Activated CD8-positive, alpha-beta memory T cell treated with anti-CD3 and anti-CD28 coated beads for 4 hours (primary cell): ENCODE measurements at places on chromosomes 12 and 14.

DNA sequence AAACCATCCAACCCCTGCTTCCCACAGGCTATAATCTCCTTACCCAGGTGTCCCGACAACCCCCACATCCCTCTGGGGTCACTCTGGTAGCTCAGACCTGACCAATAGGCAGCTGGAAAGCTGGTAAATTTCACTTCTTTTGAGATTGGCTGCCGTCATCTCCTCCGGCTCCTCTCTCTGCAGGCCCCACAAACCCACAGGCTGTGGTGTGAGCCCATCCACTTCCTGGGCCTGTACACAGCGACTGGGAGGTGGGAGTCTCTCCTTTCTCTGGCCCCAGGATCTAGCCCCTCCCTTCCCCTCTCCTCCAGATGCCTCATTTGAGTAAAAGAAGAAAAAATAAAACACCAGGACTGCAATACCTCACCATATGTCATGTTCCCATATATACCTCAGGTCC lies 709 bp downstream of the INHBC start:
- no peak for DNase-seq

DNA sequence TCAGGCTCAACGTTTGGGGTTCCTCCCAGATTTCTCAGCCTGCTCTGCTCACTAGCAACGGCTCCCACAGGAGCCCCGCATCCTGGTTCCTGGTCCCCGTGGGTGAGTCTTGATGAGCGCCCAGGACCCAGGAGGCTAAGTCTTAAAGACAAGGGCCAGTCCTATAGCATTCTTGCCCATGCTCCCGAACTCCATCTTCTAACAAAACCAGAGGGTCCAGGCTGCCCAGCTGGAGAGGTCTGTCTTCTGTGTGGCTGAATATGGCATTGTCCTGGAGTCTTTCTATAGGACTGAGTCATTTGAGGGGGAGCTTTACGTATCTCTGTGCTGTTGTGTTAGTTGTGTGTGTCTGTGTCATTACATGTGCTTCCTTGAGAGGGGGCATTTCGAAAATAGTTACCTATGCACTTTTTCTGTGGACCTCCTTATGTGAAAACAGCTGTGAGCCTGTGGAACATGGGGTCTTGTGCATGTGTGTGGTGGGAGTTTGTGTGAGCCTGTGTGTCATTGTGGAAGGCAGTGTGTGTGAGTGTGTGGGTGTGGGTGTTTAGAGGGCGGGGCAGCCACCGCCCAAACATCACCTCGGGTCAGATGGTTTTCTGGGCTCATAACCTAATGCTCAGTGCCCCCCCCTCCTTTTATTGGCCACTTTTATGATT lies 9.1 kb upstream of the TBX5 start:
- DNase-seq: no peak

- no peak for DNase-seq
Observed at GRCh38 chr12:112304436-112304835, 77.8 kb downstream of the HECTD4 start.

DNA sequence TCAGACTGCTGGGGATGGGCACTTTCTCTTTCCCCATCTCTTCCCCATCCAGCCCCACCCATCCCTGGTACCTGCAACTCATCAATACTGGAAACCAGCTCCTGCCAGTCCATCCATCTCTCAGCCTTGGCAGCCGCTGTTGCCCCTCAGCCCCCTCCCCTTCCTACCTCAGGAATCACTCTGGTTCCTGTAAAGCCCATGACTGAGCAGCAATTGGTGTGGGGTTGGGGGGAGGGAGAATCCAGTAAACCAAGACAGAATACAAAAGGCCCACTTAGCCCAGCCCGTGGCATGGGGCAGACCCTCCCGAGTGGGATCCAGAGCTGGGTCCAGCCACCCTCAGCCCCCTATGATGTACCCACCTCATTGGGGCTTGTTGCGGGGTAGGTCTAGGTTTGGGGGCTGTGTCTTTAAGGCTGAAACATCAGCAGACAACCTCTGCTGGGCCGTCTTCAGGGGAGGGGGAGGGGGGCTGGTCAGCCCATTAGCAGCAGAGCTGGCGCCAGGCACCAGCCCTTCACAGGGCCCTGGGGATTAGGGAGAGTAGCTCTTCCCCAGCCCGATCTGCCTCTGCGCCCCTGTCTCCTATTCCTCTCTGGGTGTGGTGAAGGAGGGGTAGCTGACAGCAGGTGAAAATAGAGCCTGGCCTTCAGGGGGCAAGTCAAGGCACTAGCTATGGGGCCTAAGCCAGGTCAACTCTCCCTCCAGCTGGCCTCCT lies 702 bp upstream of the PRPH start:
- DNase-seq: no peak

GRCh38 chr12:24993793-24994192 lies 44.9 kb upstream of the BCAT1 start:
- no peak for DNase-seq

DNA sequence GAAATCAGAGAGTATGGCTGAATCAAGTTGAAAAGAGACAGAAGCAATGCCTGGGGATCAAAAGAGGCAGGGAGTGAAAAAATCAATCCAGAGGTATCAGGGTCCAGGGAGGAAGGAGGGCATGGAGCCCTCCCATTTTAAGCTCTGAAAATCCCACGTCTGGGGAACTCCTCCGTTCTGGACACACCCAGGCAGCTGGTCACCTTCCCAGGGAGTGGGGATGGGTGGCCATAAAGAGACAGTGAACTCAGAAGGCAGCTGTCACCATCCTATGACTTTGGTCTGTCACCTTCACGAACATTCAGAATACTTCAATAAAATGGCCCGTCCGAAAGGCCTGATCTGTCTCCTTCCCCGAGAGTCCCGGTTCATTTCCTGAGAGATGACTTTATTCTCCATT lies 71.6 kb downstream of the MAP1LC3B2 start:
- DNase-seq: no peak

- DNase-seq: no peak
Observed at GRCh38 chr14:39726563-39726962, 294.3 kb upstream of the FBXO33 start.

DNA sequence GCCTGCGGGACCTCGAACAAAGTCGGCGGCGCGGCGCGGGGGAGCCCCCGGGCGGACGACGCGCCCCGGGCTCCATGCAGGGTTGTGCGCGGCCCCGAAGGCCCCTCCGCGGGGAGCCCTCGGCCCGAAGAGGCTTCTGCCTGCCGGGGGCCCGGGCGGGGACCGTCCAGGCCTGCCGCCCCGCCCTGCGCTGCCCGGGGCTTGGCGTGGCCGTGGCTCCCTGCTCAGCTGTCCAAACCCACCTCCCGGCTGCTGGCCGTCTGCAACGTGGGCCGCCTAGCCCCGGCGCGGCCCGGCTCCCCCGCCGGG lies 670 bp downstream of the DYRK2 start:
- no peak for DNase-seq

- DNase-seq: no peak
Observed at GRCh38 chr12:87155621-87156020, 873.6 kb downstream of the C12orf50 start.

- no peak for DNase-seq
Observed at GRCh38 chr12:11092128-11092527, at the start of gene TAS2R43. Gene TAS2R43, minus strand, starts transcription at chr12:11092313. Its CDS starts 84 bp downstream, at chr12:11092229.

DNA sequence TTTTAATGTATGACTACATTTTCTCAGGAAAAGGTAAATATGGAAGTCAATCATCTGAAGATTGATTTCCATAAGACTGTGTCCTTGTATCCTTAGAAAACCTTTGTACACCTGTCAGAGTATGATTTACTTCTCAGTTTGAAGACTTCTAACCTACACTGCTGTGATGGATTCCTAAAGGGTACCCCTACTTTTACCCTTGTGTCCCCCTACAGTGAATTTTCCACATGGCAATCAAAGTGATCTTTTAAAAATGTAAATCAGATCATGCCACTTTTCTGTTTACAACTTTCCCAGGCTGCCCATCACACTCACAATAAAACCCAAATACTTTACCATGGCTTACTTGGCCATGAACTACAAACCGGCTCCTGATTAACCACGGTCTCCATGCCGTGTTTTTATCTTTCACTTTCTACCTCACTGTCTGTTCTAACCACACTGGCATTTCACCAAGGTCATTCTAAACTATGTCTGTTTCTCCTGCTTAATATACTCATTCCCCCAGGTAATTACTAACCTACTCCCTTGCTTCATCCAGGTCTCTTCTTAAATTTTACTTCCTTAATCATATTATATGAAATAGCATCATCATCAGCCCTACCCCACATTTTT lies 8.1 kb downstream of the DNAI7 start:
- no peak for DNase-seq

- DNase-seq: no peak
Observed at GRCh38 chr12:130581782-130582181, 134.3 kb downstream of the RIMBP2 start.

GRCh38 chr12:12180136-12180535 lies 86.7 kb downstream of the LRP6 start:
- DNase-seq: no peak

- DNase-seq: no peak
Observed at GRCh38 chr12:51429700-51430099, 5.1 kb downstream of the SLC4A8 start.

DNA sequence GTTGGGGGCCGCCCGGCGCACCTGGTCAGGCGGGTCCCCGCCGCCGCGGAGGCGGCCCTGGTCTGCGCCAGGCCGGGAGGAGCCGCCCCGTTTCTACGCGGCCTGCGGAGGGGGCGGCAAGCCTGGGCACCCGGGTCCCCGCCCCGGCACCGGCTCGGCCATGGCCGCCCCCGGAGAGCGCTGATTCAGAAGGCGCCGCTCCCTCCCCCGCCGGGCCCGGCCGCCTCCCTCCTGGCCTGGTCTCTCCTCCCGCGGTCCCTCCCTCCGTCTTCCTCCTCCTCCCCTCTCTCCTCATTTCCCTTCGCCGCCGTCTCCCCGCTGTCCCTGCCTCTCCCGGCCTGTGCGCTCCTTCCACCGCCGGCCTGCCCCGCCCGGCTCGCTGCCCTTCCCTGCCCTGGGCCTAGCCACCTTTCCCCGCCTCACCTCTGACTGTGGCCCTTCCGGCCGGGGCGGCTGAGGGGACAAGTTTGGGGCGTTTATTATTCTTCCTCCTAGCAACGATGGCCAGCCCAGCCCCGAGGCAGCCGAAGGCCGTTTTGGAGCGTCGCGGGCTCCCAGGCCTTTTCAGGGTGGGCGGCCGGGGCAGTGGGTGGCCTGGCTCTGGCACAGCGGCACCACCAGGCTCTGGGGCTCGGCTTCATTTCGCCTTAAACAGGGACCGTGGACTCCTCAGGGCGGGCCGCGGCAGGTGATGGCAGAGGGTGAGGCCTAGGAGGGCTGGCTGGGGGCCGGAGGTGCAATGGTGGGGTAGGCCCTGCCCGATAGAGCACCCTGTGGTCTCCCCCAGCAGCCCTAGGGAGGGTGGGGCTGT lies 768 bp downstream of the CEP170B start:
- DNase-seq: peak; percentile 21

- DNase-seq: no peak
Observed at GRCh38 chr14:101179691-101180211, 276.2 kb upstream of the RTL1 start.

DNA sequence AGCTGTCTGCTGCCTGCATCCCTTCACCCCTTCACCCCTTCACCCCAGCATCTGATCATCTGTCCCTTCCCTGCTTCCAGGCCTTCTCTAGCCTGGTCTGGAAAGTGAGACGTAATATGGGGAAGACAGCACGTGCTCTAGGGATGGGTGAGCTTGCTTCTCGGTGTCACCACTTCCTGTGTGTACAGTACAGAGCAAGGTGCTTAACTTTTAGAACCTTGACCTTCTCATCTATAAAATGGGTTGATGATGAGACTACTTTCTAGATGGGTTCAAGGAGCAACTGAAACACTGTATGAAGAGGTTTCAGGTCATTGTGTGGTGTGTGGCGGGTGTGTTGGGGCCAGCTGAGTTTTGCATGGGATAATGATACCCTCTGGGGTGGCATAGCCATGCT lies 140.5 kb downstream of the TSPAN9 start:
- DNase-seq: no peak

GRCh38 chr12:98418357-98419075 lies 96.9 kb upstream of the TMPO start:
- DNase-seq: no peak

DNA sequence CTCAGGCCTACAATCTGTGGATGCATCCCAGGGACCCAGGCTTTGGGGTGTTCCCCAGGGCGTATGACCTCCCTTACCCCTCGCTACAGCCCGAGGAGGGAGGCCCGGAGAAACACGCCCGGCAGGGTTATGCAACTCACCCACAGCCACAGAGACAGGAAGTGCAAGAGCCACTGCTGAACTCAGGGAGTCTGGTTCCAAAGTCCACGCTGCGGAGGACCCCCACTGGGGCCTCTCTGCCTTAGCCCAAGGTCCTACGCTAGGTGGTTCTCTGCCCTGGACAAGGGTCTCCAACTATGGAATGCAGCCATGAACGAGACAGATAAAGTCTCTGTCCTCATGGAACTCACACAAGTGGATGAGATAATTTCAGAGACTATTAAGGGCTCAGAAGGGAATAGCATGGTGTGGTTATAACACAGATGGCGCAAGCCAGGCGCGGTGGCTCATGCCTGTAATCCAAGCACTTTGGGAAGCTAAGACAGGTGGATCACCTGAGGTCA lies 11.3 kb downstream of the SCARB1 start:
- no peak for DNase-seq

GRCh38 chr12:131919366-131920156 lies 9.5 kb upstream of the PUS1 start:
- DNase-seq: no peak

GRCh38 chr14:99779751-99780150 lies 13.5 kb upstream of the EML1 start:
- no peak for DNase-seq

DNA sequence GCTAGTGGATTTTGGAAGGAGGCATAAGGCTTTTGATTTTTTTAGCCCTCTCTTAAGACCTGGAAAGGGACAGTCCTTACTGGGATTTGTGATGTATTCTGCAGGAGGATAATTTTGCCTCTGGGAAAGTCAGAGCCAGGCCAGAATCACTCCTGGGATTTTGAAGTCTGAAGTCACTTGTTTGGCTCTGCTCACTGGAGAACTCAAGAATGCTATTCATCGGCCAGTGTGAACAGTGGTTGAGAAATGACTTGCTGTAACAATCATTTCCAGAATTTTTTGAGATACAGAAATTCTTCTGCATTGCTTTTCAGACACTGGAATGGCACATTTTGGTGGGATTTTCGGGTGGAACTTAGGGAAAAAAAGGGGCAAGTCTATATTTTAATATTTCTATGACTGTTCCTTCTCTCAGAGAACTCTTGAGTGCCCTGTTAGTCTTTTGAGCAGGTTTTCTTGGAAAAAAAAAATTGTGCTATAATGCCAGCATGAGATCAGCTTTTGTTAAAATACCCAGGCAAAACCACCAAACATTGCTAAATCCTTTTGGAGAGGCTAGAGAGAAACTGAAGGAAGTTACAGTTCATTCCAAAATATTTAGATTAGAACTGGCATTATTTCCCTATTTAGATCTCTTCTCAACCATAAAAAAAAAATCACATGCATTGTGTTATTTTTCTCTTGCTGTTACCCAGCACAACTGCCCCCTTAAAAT lies 26.1 kb upstream of the BHLHE41 start:
- DNase-seq: no peak

DNA sequence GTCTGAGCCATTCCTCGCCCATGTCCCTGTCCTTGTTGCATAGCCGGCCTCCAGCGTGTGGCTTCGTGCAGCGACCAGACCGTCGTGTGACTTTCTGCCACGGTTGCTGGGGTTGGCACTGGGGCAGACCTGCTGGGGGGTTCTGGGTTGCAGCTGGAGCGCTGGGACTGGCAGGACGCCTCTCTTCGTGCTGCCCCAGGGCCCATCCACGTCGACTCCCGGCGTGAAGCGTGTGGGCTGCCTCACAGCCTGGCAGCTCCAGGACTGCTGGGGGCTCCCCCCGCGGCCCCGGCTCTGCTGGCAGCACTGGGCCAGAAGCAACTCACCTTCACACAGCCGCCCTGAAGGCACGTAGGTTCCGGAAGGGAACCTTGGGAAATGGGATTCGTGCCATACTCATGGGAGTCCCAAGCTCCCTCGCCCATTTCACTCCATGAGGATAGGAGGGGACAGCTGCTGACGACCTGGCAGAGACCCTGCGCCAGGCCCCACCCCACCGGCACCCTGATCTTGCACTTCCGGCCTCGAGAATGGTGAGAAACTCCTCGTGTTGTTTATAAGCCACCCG lies 51.9 kb downstream of the GALNT9 start:
- no peak for DNase-seq
